ENCODE measurements at places on chromosomes 7 and 10.

DNA sequence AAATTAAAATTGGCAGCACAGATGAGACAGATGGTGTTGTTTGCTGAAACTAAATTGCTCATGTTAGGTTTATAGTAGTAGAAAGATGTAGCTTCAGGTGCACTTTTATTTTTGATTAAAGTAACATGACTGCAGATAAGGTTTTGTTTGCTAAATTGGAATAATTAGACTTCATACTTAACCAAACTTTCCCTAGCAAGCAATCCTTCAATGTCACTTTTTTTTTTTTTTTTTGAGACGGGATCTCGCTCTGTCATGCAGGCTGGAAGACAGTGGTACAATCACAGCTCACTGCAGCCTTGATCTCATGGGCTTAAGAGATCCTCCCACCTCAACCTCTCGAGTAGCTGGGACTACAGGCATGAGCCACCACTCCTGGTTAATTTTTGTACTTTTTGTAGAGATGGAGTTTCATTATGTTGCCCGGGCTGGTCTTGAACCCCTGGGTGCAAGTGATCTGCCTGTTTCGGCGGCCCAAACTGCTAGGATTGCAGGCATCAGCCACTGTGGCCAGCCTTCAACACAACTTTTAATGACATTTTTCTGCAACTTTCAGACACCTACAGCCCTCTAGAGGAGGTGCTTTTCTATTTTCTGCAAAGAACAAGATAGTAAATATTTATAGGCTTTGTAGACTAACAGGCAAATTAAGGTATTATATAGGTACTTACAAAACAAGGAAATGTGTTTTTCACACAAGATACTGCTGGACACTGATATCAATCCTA is 84.8 kb upstream of the CCNY start:
- DNase-seq = no peak

DNA sequence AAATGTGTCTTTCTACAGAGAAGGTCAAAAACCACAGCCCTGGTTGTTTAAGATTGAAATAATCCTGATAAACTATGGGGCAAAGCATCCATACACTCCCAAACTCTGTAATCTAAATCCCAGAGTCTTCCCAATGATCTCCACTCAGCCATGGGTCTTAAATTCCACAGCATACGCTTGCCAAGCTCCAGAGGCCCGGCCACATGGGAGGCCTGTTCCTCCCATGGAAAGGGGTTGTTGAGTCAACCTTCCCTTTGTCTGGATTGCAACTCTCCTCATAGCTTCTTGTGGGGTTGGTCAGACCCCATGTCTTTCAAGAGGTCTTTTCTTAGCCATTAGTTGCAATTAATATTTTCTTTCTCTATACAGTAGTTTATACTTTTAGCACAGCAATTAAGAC is 718 bp upstream of the STEAP4 start:
- no peak for DNase-seq

DNA sequence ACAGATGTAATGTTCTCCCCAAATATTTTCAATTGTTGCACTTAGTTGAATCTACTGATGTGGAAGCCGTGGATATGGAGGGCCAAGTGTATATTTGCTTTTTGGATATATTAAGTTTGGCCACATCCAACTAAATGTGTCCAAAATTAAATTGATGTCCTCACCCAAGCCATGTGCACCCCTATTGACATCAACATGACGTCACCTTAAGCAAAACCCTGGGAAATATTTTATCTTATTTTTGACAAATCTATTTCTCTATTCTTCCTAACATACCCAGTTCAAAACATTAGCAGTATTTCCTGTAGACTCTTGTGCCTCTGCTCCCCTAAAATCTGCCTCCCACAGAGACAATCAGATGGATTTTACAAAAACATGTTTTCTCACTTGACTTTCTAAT is 652.5 kb downstream of the PCDH15 start:
- DNase-seq = no peak

DNA sequence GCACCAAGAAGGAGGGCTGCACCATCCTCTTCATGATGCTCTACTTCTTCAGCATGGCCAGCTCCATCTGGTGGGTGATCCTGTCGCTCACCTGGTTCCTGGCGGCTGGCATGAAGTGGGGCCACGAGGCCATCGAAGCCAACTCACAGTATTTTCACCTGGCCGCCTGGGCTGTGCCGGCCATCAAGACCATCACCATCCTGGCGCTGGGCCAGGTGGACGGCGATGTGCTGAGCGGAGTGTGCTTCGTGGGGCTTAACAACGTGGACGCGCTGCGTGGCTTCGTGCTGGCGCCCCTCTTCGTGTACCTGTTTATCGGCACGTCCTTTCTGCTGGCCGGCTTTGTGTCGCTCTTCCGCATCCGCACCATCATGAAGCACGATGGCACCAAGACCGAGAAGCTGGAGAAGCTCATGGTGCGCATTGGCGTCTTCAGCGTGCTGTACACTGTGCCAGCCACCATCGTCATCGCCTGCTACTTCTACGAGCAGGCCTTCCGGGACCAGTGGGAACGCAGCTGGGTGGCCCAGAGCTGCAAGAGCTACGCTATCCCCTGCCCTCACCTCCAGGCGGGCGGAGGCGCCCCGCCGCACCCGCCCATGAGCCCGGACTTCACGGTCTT is 1.9 kb downstream of the FZD1 start:
- no peak for DNase-seq

- DNase-seq = no peak
Measured at GRCh38 chr7:150945171-150945852, 32.8 kb downstream of the KCNH2 start.

DNA sequence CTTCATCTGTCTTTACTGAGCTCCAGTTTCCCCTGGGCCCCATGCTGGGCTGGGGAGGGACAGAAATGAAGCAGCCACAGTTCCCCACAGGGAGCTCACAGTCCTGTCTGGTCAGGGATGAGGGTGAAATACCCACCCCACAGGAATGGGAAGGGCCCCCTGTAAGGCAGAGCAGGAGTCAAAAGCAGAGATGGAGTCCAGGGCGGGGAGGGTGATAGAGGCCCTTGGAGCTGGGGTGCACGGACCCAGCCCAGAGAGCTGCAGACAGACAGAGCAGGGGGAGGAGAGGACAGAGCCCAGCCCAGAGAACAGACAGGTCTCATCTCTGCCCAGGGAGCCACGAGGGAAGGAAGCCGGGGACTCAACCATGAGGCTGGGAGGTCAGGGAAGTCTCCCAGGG is 34.9 kb upstream of the ZNF488 start:
- DNase-seq = no peak

DNA sequence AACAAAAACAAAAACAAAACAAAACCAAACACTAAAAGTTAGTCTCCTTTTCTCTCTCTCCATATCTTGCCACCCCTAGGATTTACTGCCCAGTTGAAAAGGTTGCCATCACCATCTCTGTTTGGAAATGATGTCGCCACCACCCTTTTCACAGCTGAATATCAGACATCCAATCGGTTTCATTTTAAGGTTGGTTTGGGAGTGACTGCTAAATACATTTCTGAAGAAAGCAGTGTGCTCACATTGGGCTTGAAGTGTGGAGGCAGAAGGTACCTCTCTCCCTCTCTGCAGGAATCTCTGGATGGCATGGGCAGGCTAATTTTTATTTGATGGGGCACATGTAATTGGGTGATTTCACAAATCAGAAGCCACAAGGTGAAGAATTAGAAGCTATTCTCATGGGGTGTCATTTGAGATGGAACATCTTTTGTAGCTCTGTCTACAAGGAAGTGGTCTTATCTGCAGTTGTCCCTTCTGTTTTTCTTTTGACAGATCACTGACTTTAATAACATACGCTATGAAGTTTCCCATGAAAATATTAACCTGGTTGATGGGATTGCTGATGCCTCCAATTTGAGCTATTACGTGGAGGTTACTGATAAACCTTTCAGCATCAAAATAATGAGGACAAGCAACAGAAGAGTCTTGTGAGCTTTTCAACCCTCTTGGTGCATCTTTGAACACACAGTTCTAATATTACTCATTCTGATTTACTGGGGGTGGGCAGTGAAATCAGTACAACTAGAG is 20.1 kb downstream of the MGAM2 start:
- no peak for DNase-seq

GRCh38 chr10:5609952-5610616 is 56.3 kb downstream of the ASB13 start:
- peak; percentile 53 for DNase-seq

- peak; percentile 16 for DNase-seq
Measured at GRCh38 chr10:120511165-120511564, 54.1 kb downstream of the PLPP4 start.

DNA sequence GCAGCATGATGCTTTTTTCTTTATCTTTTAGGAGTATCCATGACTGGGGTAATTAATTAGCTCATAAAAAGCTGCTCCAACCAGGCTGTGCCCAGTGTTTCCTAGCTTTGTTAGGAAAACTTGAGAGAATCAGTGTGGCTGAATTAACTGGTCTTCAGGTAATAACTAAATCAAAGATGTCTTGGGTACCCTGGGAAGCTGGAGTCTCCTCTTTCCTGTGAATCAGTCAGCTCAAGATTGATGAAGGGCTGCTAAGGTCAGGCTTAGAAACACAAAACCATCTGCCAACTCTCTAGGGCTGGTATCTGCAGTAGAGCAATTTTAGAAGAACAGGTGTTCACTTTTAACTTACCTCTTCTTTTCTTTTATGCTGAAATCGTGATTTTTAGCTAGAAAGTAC is 21.4 kb upstream of the ATOH7 start:
- DNase-seq = no peak

DNA sequence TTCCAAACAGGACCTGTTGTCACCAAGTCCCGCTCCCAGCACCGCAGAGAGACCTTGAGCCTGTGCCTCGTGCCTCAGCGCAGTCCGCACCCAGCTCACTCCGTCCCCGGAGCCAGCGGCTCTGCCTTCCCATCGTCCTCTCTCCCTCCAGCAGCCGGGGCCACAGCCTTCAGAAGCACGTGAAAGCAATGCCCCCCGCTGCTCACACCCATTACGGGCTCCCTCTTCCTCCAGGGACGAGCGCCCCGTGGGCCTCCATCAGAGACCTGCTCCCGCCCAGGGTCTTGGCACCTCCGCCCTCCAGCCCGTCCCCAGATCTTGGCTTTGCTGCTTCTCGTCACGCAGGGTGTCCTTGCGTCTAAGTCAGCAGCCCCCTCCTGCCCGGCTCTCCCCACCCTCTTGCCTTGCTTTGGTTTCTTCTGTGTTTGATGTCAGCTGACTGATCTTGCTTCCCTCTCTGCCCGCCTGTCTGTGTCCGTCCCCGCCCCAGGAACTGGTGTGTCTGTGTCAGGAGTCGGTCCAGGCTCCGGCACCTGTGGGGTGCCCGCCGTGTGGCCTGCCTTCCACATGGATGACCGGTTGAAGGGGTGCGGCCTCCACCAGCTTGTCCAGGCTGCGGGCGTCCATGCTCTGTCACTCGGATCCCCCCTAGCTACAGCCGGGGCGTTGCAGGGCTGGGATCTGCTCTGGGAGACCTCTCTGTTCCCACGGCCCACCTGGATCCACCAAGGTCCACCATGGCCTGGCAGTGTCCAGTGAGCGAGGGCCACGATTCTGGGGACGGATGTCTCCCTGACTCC is 61.9 kb downstream of the FOXL3 start:
- DNase-seq = no peak

GRCh38 chr10:101394524-101395133 is 40.7 kb downstream of the BTRC start:
- peak; percentile 8 for DNase-seq

GRCh38 chr10:130105724-130106123 is 4.9 kb downstream of the C10orf143 start:
- no peak for DNase-seq

DNA sequence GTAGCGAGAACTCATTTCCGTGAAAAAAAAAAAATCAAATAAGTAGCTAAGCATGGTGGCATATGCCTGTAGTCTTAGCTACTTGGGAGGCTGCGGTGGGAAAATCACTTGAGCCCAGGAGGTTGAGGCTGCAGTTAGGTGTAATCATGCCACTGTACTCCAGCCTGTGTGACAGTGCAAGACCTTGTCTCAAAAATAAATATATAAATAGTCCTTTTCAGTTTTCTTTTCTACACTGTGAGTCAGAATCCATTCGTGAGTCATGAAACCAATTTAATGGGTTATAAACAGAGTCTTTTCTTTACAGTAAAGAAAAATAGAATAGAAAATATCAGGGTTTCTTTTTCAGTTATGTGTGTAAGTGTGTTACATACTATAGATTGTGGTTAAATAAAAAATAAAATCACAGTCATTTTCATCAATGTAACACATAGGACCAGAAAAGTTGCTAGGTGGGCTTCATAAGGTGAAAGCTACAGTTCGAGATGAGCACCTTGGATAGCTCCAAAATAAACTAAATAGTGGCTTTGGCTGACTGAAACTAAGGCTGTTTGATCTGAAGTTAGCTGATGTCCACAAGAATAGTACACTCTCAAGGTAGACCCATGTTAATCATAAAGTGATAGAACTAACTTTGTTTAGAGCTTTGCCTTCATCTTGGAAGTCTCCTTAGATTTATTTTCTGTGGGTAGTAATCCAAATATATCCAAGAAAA is 781.1 kb downstream of the GATA3 start:
- DNase-seq = peak; percentile 6

DNA sequence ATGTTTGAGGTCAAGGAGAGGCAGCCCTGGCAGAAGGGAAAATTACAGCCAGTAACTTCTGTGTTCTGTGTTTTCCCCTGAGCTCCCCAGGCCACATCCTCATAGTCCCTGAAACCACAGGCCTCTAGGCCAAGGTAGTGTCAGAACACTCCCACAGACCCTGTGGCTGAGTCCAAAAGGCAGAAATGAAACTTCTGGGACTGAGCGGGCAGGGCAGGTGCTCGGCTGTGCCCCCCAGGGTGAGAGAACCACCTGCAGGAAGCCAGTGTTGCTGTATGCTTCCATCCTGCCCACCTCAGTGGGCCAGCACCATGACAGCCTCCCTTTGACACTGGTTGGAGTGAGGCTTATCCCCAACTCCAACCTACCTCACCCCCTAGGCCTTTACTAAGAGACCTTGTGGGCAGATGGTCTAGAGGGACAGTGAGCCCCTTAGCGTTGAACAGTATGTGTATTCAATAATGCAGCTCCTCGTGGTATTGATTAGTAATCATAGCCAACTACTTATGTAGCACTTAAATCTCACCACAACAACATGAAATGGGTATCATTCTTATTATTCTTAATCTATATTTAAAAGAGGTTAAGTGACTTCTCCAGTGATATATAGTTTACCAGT is 30.3 kb downstream of the PIK3CG start:
- no peak for DNase-seq

GRCh38 chr7:155618708-155619633 is 25.5 kb upstream of the RBM33 start:
- DNase-seq = no peak

DNA sequence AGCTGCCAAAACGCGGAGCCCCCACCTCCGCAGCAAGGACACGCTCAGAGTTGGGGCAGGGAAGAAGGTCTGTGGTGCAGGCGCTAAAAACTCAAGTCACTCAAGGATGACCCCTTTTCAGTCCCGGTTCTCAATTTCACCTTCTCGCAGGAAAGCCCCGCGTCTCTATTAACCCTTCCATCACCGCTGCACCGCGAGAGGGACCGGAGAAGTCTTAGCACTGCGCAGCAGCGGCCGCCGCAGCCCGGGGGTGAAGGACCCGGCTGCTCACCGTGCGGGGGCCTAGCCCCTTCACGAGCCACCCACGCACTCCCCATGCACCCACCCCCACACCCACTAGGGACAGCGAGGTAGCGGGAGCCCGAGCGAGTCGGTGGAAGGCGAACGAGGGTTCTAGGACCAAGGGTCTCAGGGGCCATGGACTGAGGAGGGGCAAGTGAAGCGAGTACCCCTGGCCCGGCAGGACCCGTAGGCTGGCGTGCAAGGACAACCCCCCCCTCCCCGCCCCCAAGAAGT is 162.9 kb downstream of the SH3PXD2A start:
- DNase-seq = no peak

Measured in RKO (cell line).